ENCODE measurements at places on chromosomes 16 and 17.

DNA sequence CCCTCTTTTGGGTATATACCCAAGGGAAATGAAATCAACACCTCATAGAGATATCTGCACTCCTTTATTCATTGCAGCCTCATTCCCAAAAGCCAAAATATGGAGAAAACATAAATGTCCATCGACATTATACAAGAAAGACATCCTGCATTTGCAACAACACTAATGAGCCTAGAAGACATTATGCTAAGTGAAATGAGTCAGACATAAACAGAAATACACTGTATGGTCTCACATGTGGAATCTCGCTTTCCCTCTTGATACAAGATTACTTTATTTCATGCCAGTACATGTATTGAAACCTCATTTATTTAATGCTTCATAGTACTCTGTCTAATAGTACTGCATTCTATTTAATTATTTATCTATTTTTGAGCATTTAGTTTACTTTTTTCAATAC is 157.2 kb downstream of the ZNF18 start:
- no peak for DNase-seq

DNA sequence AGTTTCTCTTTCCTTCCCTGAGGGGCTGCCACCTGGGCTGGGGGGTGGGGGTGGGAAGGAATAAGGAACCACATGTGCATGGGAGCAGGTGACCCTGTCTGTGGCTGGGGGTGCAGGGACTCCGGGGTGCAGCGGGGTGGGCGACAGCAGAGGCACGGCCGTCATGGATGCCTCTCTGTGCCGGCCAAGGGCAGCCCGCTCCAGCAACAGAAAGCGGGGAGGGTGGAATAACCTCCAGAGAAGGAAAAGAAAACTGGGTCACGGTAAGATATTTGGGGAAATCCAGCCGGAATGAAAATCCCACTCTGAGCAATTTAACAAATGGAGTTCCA is 4.2 kb downstream of the NDUFAF8 start:
- DNase-seq, result no peak

GRCh38 chr17:82234211-82235055 is 5.6 kb downstream of the SLC16A3 start:
- no peak for DNase-seq

GRCh38 chr17:41467561-41467960 is 375 bp upstream of the KRT32 start:
- no peak for DNase-seq

DNA sequence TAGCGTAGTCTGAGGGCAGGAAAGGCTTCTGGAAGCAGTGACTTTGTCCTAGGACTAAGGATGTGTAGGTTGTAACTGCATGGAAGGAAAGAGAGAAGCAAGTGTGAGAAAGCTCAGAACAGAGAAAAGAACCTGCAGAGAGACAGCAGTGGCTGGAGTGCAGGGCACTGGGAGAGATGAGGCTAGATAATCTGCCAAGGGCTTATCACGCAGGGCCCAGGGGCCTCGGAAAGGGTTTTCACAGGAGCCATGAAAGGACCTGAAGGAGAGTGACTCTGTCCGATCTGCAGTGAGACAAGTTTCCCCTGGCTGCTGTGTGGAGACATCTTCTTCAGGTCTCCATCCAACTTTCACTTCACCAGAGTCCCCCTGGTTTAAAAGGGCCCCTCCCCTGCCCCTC is 7.1 kb upstream of the SRCAP start:
- DNase-seq, result no peak

DNA sequence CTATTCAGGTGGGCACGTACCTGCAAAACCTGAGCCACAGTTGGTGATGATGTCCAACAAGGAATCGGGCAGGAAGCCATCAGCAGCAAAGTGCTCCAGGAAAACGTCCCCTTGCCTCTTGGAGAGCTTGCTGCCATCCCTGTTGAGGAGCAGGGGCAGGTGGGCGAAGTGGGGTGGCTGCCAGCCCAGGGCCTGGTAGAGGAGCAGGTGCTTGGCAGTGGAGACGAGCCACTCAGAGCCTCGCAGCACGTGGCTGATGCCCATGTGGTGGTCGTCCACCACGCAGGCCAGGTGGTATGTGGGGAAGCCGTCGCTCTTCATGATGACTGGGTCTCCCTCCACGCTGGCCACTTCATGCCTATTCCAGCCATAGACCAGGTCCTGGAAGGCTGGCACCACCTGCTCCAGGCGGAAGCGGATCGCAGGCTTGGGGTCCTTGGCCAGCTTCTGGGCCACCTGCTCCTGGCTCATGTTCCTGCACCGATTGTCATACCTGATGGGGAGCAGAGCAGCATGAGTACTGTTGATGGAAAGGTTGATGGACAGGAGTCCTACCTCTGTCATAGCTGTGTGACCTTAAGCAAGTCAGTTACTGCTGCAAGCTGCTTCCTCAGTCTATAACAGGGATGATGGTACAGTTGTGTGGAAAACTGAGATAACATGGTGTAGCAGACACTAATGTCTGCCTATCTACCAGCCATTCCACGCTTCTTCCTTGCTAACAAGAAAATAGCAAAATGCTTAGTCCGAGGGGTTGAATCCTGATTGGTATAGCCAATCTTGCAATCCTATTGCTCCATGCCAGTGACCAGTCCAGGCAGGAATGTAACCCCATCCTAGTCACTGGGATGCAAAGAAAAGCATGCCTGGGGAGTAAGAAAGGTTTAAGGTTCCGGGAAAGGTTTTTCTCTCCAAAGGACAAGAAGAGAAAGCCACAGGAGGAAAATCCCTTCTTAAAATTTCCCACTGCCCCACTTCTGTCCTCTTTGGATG is 22.0 kb downstream of the EARS2 start:
- no peak for DNase-seq

- DNase-seq, result no peak
Measured at GRCh38 chr17:62859146-62859545, 51.0 kb upstream of the MARCHF10 start.

- DNase-seq, result no peak
Measured at GRCh38 chr16:61763013-61763412, 273.2 kb downstream of the CDH8 start.

DNA sequence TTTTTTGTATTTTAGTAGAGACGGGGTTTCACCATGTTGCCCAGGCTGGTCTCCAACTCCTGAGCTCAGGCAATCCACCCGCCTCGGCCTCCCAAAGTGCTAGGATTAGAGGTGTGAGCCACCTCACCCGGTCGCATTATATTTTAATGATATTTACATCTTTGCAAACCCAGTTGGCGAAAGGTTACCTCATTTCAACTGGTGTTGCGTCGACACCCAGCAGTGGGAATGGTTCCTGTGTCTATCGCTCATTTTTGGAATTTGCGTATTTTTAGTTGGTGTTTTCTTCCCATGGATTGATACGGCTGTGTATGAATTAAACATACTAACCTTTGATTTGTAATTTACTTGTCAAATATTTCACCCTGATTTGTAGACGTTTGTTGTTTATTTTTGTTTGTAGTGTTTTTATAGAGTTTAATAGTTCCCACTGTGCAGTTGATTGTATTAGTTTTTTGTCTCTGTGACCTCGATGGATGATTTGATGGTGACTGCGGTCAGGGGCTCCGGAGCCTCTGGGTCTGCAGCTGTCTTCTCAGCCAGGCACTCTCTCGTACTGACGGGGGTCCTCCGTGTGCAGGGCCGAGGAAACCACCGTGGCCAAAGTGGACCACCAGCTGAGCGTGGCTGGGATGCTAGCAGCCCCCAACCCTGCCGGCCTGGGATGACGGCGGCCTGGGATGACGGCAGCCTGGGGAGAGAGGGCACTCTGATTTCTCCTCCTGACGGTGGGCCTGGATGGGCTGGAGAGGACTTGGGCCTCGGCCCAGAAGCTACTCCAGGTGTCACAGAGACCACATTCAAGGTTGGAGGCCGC is 4.0 kb downstream of the CD7 start:
- DNase-seq, result no peak

- DNase-seq, result no peak
Measured at GRCh38 chr17:44318077-44318892, 6.3 kb downstream of the SLC25A39 start.

GRCh38 chr16:31138621-31139578 is 3.4 kb upstream of the PRSS8 start:
- DNase-seq, result no peak

- DNase-seq, result no peak
Measured at GRCh38 chr16:85400305-85401205, 212.6 kb upstream of the GSE1 start.

- DNase-seq, result no peak
Measured at GRCh38 chr16:79528338-79528737, 72.2 kb downstream of the MAF start.

- DNase-seq, result no peak
Measured at GRCh38 chr17:33500151-33500550, 207.1 kb upstream of the ASIC2 start.

DNA sequence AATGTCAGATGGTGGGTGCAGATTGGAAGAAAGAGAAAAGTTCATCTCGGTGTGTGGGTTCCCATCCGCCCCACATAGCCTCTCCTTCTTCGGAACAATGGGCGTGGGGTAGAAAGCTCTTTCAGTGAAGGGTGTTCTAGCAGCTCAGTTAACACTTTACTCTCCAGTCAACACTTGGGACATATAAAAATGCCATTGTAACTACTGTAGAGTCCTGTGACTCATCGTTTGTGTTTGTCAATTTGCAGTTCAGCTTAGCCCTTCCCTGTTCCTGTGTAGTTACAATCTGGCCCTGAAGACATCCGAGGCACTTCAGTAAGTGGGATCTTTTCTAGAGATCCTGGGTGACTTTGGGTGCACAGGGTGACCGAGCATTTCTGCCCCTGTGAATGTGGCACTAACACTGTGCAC is 11.5 kb upstream of the CLEC18C start:
- no peak for DNase-seq

DNA sequence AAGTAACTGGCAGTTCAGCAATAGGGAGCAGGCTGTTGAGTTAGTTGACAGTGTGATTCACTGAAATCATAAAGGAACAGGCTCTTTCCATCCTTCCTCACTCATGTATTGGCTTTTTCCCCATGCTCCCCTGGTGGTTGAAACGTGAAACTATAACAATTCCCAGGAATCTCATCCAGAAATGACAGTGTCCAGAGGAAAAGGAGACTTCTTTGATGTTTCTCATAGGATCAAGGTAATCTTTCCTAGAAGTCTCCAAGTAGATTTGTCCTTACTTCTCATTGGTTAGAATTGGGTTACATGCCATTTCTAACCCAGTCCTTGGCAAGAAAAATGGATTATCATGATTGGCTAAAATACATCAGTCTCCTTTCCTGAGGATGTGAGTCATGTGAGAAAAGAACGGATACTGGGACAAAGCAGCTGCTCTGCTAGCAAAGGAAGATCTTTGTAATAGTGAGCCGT is 14.4 kb downstream of the TTC19 start:
- DNase-seq, result no peak

- DNase-seq, result no peak
Measured at GRCh38 chr17:1274245-1274608, 4.0 kb downstream of the BHLHA9 start.

- DNase-seq, result peak; percentile 21
Measured at GRCh38 chr16:52191531-52192134, 355.3 kb downstream of the TOX3 start.

GRCh38 chr17:31489295-31490018 is 98.0 kb downstream of the RAB11FIP4 start:
- no peak for DNase-seq

DNA sequence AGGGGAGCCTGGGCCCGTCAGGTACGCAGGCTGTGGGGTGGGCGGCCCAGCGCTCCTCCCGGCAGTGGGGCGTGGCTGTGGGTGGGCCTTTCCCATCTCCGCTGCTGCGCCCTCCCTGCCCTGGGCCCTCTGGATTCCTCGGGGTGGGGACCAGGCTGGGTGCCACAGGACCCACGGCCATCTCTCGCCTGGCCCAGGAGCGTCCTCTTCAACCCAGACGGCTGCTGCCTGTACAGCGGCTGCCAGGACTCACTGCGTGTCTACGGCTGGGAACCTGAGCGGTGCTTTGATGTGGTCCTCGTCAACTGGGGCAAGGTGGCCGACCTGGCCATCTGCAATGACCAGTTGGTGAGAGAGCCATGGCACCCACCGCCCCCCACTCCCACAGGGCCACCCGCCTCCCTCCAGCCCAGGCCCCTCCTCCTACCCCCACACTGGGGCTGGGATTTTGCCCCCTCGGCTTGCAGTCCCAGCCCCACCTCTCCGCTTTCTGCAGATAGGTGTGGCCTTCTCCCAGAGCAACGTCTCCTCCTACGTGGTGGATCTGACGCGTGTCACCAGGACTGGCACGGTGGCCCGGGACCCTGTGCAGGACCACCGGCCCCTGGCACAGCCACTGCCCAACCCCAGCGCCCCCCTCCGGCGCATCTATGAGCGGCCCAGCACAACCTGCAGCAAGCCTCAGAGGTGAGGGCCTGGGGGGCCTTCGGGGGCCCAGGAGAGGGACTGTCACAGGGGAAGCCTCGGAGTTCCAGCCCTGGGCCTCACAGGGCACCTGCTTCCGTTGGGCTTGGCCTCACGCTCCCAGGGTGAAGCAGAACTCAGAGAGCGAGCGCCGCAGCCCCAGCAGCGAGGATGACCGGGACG is 17.2 kb downstream of the KATNB1 start:
- DNase-seq, result no peak

DNA sequence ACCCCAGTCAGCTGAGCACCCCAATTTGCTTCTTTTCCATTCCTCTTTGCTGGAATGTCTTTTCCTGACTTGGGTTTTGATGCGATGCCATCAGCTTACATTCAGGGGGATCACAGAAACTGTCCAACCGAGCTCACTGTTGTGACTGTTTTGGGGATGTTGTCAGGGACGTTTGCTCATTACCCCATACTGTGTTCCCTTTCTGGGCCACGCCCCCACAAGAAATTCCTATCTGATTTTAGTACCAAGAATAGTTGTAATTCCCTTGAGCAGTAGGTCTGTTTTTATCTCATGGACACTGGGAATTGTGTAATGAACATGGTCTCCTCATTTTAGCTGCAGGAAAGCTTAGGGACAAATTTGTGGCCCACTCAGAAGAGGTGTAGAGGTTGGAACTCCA is 2.6 kb upstream of the NTN1 start:
- DNase-seq, result no peak

GRCh38 chr17:35531160-35531559 is 6.3 kb downstream of the SLFN12L start:
- DNase-seq, result no peak

DNA sequence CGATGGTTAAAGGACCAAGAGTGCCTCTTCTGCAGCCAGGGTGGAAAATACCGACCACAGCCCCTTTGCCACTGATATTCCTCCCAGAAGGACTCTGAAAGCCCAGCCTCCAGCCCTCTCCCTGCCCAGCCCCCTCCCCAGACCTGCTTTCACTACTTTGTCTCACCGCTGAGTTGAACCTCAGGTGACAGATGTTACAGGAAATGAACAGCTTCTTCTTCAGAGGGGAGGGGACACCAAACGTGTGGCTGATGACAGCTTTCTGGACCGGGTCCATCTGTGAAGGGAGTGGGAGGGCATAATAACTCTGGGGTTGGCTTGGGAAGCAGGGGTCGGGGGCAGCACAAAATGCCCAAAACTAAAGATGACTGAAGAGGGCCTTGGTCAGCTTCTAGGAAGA is 14.2 kb downstream of the NKIRAS2 start:
- DNase-seq, result no peak
